Stimulated activated naive CD4-positive, alpha-beta T cell treated with Interleukin-2 at 50 U/mL for 16 hours (primary cell): ENCODE measurements at places on chromosomes 7 and 10.
A peak's percentile ranks its signal among the peaks of the same experiment; 100 is the strongest.

GRCh38 chr10:30977385-30977784 is 54.3 kb downstream of the ZNF438 start:
- no peak for DNase-seq

- DNase-seq = peak; percentile 9
These were observed 14.0 kb downstream of the LRGUK start for GRCh38 chr7:134140889-134141867.

- DNase-seq = no peak
These were observed 43.0 kb upstream of the NMT2 start for GRCh38 chr10:15211464-15211979.

DNA sequence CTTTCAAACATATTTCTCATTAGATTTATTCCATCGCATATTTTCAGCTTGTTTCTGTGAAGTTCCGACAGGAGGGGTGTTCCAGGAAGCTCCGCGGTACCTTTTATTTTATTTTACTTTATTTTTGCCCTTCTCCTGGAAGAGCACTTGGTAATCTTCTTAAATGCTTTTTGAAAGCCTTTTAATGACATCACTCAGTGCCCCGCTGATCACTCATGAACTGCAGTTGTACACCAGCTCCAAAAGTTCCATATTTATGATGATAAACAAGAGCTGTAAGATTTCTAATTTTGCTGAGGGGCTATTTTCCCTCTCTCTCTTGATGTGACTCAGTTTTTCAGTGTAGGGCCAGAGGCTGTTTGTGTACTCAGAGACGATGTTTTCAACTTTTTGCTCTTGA is 144.4 kb downstream of the KIAA1217 start:
- no peak for DNase-seq

DNA sequence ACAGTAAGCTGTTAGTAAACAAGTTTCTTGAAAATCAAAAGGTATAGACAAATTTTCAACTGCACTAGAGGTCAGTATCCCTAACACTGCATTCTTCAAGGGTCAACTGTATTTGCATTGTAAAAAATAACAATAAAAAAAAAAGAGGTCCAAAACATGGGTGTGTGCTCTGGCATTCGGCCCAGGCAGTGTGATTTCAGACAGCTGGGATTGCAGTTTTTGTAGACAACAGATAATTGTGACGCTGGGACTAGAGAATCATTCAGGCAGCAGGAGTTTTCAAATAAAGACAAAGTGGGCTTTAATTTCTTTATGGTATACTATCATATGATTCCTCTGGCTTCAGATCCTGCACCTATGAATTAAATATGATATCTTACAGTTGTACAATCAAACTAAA is 543.2 kb upstream of the SEMA3D start:
- no peak for DNase-seq

- no peak for DNase-seq
These were observed 31.1 kb downstream of the ADARB2 start for GRCh38 chr10:1706256-1706655.

GRCh38 chr7:37285706-37286453 is 162.8 kb downstream of the ELMO1 start:
- DNase-seq = no peak

DNA sequence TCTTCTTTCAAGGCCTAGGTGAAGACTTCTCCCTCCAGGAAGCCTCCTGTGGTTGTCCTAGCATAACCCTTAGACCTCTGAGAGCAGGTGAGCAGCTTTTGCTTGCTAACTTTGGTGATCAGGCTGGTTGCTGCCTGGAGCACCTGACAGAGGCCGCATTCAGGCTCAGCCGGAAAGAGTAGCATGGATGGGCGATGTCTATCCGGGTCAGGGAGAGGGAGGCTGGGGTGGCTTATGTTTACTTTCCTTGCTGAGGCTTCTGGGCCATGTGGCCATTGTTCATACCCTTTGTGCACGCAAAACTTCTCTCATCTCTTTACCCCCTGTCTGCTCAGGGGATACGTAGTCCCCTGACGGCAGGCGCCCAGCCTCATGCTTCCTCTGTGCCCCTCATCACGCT is 27.4 kb upstream of the PCBD1 start:
- DNase-seq = no peak

GRCh38 chr10:69679736-69680135 is 49.7 kb downstream of the FAM241B start:
- no peak for DNase-seq

DNA sequence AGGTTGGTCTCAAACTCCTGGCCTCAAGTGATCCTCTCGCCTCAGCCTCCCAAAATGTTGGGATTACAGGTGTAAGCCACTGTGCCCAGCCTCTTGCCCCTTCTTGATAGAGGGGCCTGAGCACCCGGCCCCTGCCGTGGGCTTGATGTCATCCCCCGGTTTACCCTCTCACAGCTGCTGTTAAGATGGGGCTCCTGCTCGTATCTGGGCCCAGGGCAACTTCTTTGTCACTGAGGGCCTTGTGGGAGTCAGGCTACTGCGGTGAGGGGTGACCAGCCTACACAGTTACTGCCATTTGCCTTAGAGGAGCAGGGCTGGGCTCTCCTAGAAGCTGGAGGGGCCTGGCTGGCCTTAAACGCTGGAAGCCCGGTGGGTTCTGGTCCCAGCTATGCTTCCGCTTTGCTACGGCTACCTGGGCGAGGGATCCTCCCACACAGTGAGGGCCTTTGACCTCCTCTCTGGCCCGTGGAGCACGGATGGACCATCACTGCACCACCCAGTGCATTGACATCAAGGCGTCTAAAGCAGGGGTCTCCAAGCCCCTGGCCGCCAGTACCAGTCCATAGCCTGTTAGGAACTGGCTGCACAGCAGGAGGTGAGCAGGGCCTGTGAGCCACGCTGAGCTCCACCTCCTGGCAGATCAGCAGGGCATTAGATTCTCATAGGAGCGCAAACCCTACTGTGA is 1.1 kb upstream of the TMEM130 start:
- DNase-seq = no peak

GRCh38 chr7:12456506-12456905 is 52.8 kb upstream of the VWDE start:
- DNase-seq = no peak
